ENCODE measurements at places on chromosomes 3 and 15. TPM values are rescaled to one million over a fixed set of nuclear protein-coding genes. Genes with fewer than 3 reads are reported as not detected.

Gene LRRC58
- total RNA-seq, result 25.7 TPM

Gene PLA2G4E
- not detected for total RNA-seq

Gene CTNNB1
- total RNA-seq, result 129 TPM

Gene RAD51
- 59.9 TPM for total RNA-seq

Gene CCR1
- total RNA-seq, result 6.6 TPM

Gene UROC1
- not detected for total RNA-seq

Gene TUSC7
- total RNA-seq, result not detected

Gene TRH
- total RNA-seq, result not detected

Gene OR4M2
- not detected for total RNA-seq

Gene ABCF3
- total RNA-seq, result 62.2 TPM

Gene MKRN2OS
- total RNA-seq, result not detected

Gene GCNT3
- total RNA-seq, result not detected

Gene POC1A
- 28.2 TPM for total RNA-seq

Gene LEKR1
- 0.47 TPM for total RNA-seq

Gene ITPR1
- total RNA-seq, result 42.3 TPM

Gene MAPKAPK3
- total RNA-seq, result 140 TPM

Gene PCLAF
- 121 TPM for total RNA-seq

Gene ZCWPW2
- total RNA-seq, result 0.37 TPM

Gene AHSG
- total RNA-seq, result not detected

Gene TYRO3
- 1.9 TPM for total RNA-seq

Gene DMXL2
- total RNA-seq, result 9.3 TPM

Gene HYAL1
- 0.07 TPM for total RNA-seq

Gene C3orf49
- total RNA-seq, result not detected

Gene COL6A5
- not detected for total RNA-seq

Gene PARP15
- 40.9 TPM for total RNA-seq

Gene EEF1AKMT4
- total RNA-seq, result 4.2 TPM

Gene RASGRP1
- total RNA-seq, result 204 TPM

Gene UCN2
- not detected for total RNA-seq

Gene IGSF11
- total RNA-seq, result 1.2 TPM

Gene FES
- 8.6 TPM for total RNA-seq

Gene SPTBN5
- 1.2 TPM for total RNA-seq

Gene ALG1L2
- 0.96 TPM for total RNA-seq

Gene SATB1
- total RNA-seq, result 323 TPM

Gene ERICH6
- 0.81 TPM for total RNA-seq

Gene PLCL2
- 48.8 TPM for total RNA-seq

Gene ZNF620
- total RNA-seq, result 5.6 TPM

Gene DNAJA4
- 28.5 TPM for total RNA-seq

Gene PAK6
- 0.35 TPM for total RNA-seq

Gene AP4E1
- 12.7 TPM for total RNA-seq

Data from activated CD4-positive, alpha-beta T cell treated with anti-CD3 and anti-CD28 coated beads, Interleukin-2, amount 10 ng/mL, durations not matched to agents 7 days and 5 days (primary cell).